ENCODE measurements at places on chromosomes 4 and X. TPM values are rescaled to one million over a fixed set of nuclear protein-coding genes. Genes with fewer than 3 reads are reported as not detected.

- DNase-seq: no peak
Measured at GRCh38 chr4:165563851-165564250, 185.0 kb downstream of the CPE start.

GRCh38 chr4:127219232-127219631, 413.5 kb upstream of the INTU start:
- no peak for DNase-seq

CLDN22 gene
- not detected for total RNA-seq

- DNase-seq: no peak
Measured at GRCh38 chr4:49044270-49044669, 58.2 kb downstream of the CWH43 start.

- DNase-seq: no peak
Measured at GRCh38 chr4:7473081-7473480, 38.4 kb upstream of the PSAPL1 start.

DNA sequence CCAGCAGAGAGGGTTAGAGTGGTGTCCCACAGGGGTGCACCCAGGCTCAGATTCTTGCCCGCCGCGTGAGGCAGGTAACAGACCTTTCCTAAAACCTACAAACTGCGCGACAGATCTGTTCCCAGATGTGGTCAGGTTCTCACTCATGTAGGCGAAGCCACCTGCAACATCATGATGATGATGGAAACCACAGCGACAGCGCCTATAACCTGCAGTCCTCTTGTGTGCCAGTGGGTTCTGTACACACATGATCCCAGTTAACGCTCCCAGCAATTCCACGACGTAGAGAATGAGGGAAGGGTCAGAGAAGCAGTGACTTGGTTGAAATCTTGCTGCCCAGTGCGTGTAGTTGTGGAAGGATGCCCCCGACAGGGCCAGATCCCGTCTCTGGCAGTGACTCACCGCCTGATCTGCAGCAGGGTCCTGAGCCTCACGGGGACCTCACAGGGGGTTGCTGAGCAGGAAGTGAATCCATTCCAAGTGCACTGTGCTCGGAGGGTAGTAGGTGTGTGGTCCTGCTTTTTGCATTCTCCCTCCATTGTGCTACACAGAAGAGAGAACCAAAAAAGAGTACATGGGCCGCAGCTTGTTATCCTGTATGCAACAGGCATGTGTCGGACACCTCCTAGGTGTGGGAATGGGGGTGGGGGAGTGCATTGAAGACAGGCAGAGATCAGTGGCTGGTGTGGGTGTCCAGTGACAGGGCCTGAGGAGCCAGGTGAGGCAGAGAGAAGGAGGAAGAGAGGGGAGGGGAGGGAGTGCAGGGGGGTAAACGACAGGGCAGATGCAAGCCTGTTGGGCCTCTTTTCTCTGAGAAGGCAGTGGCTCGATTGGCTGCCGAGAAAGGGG, 66.6 kb downstream of the MTMR1 start:
- DNase-seq: no peak

CXCL13 gene
- total RNA-seq: not detected

DNA sequence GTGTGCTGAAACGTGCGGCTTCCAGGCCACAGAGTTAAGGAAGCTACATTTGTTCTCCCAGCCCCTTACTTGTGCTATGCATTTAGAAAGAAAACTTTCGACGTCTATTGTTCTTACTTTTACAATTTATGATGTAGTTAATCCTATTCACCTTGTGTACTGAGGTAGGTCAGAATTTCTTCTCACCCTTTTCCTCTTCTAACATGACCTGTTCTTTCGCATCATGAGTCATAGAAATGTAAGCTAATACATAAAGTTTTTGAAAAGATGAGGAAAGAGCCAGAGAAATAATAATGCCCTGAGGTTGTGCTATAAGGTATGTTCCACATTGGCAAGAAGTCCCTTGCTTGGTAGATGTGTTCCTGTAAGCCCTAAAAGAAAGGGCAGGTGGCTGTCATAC, 298.3 kb downstream of the TRIML1 start:
- no peak for DNase-seq

DNA sequence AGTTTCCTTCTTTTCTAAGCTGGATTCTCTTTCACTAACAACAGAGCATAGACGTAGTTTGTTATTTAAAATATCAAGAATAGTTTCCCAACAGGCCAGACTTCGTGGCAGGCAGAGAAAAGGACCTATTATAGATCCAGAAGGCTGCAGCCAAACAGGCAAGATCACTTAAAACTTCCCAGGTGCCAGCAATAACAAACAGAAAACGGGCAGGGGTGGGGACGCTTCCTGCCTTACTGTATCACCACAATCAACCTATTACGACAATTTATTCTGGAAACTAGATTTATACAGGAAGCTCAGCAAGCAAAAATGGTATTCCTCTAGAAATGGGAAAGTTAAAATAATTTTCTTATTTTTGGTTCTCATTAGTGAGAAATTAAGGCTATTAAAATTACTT, 22.1 kb downstream of the RWDD4 start:
- DNase-seq: no peak

GRCh38 chrX:100413229-100413628, 3.2 kb upstream of the PCDH19 start:
- DNase-seq: peak; percentile 49

GRCh38 chr4:7328913-7329638, 105.7 kb downstream of the PSAPL1 start:
- no peak for DNase-seq

VCX gene
- total RNA-seq: not detected

- no peak for DNase-seq
Measured at GRCh38 chr4:2426069-2426397, 7.3 kb downstream of the CFAP99 start.

RPS6KA6 gene
- total RNA-seq: 0.54 TPM

DNA sequence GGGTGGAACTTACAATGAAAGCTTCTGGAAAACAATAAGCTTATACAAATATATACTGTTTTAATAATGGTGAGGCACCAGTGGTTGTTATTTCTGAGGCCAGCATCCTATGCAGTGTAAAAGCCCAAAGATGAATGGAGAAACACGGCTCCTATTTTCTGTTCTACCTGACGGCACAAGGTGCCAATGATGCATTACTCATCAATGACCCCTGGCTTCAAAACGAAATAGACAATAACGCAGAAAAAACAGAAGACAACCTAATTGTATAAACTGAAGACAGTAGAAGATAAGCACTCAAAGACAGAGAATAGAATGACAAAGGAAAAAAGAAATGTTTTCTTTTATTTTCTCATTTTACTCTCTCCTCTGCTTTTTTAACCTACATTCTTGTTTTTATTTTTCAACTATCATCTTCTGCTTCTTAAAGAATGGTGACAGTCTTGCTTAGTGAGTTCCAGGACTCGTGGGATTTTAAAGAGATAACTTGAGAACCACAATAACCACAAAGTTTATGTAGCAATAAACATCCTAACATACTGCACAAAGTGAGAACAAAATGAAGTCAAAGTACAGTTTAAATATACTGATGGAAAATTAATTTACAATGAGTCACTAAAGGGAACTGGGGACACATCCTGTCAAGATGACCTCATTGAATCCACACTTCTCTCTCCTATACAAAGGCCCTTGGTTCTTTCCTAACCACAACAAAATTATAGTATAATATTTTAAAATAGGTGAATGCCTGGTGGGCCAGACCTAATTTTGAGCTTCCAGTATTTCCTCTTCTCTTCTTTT, 169.8 kb downstream of the BTC start:
- DNase-seq: peak; percentile 76

DNA sequence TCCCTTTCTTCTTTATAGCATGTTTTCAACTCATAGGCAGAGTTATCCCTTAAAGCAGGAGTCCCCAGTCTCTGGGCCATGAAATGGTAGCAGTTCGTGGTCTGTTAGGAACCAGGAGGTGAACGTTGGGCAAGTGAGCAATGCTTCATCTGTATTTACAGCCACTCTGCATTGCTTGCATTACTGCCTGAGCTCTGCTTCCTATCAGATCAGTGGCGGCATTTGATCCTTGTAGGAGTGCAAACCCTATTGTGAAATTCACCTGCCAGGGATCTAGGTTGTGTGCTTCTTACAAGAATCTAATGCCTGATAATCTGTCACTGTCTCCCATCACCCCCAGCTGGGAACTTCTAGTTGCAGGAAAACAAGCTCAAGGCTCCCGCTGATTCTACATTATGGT, 39.8 kb downstream of the DTHD1 start:
- no peak for DNase-seq

DNA sequence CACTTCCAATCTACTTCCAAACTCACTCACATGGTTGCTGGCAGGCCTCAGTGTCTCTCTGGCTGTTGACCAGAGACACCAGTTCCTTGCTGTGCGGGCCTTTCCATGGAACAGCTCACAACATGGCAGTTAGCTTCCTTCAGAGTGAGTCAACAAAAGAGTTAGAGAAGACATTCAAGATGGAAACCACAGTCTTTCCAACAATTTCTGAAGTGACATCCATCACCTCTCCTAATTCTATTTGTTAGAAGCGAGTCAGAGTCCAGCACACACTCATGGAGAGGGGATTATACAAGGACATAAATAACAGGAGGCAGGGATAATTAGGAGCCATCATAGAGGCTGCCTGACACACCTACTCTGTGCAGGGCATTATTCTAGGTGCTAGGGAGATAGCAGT, 62.5 kb upstream of the TMEM164 start:
- no peak for DNase-seq

DNA sequence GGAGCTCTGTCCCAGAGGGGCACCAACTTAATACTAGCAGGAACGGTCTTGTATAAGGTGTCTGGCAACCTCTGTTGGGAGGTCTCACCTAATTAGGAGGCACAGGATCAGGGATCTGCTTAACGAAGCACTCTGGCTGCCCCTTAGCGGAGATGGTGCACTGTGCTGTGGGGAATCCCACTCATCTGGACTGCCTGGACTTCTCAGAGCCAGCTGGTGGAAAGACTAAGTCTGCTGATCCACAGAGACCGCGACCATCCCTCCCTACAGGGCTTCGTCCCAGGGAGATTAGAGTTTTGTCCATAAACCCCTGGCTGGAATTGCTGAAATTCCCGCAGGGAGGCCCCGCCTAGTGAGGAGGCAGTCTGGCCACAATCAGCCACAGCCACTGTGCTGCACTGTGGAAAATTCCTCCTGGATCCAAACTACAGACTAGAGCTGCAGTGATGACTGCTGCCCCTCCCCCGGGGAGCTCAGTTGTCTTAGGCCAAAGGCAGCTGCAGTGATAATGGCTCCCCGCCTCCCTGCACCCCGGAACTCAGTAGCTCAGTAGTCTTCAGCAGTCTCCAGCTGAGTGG, 22.0 kb upstream of the ZCCHC4 start:
- no peak for DNase-seq

TMEM271 gene
- total RNA-seq: not detected
